OCI-LY7 (cell line): ENCODE measurements at places on chromosomes 7 and 10. TPM values are rescaled to one million over a fixed set of nuclear protein-coding genes. Genes with fewer than 3 reads are reported as not detected.

NKX1-2 gene
- total RNA-seq, result not detected in 2 replicates

RALA gene
- total RNA-seq, result 31.0 TPM in 2 replicates

FEZF1 gene
- not detected in 2 replicates for total RNA-seq

GIMAP5 gene
- not detected in 2 replicates for total RNA-seq

HMX3 gene
- total RNA-seq, result not detected in 2 replicates

CHST3 gene
- total RNA-seq, result not detected in 2 replicates
